NCI-H1436 (cell line): ENCODE measurements at places on chromosomes 11 and 22.

DNA sequence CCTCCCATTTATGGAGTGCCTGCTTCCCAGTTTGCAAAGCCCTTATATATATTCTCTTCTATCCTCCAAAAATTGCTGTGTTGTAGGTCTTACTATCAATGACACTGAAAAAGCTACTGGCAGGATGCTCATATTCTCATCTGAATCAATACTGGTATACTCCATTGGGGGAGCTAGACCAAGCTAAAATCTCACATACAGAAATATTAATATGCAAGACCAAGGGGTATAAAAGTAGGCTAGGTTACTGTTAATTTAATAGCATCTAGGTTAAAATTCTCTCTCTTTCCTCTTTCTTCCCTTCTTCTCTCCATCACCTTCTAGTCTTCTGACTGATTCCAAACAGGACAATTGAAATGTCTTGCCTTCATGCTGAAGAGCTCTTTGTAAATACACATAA lies 17.1 kb upstream of the BDNF start:
- no peak for DNase-seq

DNA sequence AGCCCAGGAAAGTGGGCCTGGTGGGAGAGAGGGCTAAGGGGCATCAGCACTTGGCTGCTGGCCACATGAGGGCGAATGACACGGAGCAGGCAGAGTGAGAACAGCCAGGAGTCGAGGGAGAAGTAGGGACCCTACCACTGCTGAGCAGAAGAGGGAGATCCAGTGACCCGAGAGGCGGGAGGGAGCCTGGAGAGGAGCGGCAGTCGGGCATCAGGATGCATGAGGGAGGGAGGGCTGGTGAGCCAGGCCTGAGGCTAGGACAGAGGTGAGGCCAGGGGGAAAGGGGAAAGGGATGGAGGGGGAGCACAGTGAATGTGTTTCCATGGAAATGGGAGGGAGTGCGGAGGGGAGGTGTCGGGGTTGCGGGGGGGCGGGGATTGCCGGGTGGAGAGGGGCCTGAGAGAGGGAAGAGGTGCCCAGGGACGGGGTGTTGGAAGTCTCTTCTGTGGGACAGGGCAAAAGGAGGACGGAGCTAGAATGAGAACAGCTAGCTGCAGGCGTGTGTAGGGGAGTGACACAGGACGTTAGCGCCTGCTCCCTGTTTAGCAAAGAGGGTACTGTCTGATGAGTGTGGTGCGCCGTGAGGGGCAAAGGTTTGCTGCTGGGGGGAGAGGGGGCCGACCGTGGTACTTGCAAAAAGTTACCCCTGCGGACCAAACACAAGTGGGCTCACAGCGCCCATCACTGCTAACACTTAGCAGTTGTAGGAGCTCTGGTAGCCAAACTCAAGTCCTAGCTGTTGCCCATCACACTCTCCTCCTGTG lies 37.1 kb upstream of the WNT11 start:
- DNase-seq = no peak

- no peak for DNase-seq
Observed at GRCh38 chr22:40218152-40218551, 40.4 kb downstream of the TNRC6B start.

DNA sequence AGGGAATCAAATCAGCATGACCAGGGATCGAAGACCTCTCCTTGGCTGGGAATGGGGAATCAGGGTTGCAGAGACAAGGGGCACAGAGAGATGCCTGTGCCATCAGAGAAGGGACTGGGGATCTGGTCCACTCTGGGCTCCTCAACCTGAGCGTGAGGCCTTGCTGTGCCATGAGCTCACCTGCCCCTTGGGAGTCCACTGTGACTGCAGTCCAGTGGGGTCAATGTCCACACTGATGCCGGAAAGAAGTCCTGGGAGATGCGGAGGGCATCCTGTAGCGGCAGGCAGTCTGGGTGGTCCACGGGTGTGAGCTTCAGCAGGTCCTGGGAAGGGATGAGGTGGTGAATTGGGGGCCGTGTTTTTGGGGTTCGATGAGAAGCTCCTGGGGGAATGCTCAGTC lies 7.3 kb upstream of the RGL4 start:
- no peak for DNase-seq

DNA sequence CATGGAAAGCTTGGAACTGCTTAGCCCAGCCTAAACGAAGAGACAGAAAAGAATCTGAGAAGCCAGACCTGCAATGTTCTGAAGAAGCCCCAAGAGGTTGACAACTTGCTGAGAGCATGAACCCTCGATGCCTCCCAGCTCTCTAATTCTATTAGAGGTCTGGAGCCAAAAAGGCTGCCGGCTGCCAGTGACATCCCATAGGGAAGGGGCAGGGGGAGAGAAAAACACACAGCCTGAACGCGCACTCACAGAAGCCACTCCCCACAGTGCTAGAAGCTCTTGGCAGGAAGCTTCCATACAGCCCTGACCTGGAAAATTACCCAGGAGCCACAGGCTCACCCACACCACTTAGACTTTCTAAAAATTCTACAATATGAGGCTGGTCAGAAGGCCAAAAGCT lies 18.3 kb downstream of the POLDIP3 start:
- DNase-seq = no peak

GRCh38 chr22:41471568-41471967 lies 2.7 kb downstream of the ACO2 start:
- DNase-seq = no peak
